Fibroblast of mammary gland (primary cell): ENCODE measurements at places on chromosomes 3 and 15.

- DNase-seq, result no peak
Measured at GRCh38 chr15:44315126-44315525, 26.6 kb downstream of the GOLM2 start.

- DNase-seq, result no peak
Measured at GRCh38 chr15:29601811-29602210, 220.5 kb downstream of the TJP1 start.

DNA sequence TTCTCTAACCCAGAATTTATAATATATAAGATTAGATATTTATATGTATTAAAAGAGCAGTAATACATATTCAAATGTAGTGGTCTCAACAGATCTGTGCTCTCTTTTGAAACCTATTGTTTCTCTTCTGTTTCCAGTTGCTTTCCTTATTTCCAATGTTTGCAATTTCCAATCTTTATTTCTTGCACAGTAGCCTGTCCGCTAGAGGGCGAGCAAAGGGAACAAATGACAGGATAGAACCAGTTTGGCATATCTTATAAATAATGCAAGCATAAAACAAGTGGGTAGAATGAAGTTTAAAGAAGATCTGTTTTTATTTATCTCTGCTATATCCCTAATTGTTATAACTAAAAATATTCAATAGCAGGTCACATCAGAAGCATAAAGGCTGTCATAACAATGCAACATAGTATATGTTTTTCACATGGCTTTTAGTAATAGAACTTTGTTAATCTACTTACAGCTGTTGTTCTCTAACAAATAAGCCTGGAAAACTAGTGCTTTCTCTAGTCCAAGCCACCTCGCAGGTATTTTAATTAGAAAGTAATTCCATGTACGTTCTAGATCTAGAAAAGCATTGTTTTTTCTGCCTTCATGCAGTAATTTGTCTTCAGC lies 15.1 kb upstream of the TCAIM start:
- peak; percentile 67 for DNase-seq

GRCh38 chr15:40037721-40038120 lies 1.3 kb downstream of the SRP14 start:
- DNase-seq, result no peak

GRCh38 chr3:64143409-64144130 lies 81.7 kb downstream of the PRICKLE2 start:
- peak; percentile 83 for DNase-seq
